ENCODE measurements at places on chromosomes 3 and 15.

DNA sequence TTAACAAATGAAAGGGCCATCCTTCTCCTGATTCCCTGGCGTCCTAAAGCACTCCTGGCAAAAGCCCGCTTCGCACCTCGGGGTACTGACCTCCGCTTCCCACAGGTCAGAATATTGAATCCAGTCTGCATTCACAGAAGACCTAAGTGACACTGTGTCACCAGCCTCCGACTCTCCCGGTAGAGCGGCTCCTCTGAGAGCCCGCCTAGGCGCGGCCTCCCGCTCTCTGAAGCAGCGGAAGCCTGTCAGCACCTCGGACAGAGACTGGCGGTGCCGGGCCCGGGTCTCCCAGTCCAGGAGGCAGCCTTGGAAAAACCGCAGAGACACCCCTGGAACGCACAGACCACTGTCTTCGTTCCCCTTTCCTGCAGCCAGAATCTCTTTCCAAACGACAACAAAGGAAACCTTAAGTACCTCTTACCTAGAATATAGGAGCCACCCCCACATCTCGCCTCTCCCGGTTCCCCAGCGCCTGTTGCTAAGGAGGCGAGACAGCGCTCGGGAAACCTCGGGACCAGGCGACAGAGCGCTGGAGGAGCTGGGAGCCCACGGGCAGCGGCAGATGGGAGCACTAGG, 1.2 kb downstream of the GABRB3 start:
- DNase-seq, result no peak

DNA sequence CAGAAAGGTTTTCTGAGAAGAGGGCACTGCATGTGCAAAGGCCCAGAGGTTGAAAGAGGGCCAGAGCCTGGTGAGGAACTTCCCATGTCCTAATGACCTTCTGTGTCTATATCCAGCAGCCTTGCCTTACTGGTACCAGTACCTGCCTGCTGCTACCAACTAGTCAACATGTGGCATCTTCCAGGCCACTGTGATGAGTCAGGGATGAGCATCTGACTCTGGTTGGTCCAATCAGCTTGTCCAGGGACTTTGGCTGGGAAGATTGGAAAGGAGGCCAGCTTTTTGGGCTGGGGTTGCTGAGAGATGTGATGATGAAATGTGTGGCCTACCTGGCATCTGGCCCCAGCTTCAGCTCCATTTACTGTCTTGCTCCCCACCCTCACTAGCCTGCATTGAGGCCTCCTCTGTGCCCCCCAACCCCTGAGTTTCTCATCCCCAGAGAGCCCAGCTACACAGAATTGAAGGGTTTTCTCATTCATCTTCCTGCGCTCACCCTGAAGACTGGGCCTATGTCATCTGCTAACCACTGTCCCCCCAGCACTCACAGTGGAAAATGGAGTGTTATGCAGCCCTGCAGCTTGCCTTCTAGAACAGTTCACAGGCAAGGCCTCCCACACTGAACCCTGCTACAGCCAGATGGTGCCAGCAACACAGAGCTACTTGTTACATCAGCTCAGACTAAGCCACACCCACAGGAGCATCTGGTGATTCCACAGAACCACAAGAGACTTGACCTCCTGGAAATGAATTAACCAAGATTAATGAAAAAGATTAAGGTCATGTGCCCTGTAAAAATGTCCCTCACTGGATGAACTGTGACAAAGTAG, 1.3 kb upstream of the TWF2 start:
- peak; percentile 82 for DNase-seq

GRCh38 chr3:120344349-120344748, 4.8 kb downstream of the LRRC58 start:
- no peak for DNase-seq

DNA sequence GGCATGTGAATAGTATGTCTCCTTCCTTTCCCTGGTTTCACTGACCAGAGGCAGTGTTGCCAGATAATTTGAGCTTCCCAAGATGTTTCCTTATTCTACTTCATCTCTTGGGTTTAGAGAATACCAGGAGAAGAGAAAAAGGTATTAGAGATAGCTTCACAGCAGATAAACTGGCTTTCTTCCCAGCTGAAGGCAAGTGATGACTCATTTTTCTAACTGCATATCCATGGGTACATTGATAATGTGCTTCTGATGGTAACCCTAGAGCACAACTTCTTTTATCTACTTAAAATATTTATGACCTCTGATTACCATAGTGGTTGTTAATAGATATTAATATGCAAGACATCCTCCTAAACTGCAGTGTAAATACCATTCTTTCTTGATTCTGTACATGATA, 34.6 kb upstream of the CMTM8 start:
- DNase-seq, result no peak

GRCh38 chr3:25903371-25904129, 113.7 kb downstream of the OXSM start:
- DNase-seq, result no peak

DNA sequence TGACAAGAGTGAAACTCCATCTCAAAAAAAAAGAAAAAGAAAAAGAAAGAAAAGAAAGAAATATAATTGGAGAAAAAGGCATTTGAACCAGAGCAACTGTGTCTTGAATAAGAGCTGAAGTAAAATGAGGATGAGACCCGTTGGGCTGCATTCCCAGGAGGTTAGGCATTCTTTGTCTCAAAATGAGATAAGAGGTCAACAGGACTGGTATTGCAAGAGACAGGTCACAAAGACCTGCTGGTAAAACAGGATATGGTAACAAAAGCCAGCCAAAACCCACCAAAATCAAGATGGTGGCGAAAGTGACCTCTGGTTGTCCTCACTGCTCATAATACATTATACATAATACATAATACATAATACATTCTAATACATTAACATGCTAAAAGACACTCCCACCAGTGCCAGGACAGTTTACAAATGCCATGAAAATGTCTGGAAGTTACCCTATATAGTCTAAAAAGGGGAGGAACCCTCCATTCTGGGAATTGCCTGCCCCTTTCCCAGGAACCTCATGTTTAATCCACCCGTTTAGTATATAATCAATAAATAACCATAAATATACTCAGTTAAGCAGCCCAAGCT, 8.6 kb upstream of the TIPIN start:
- DNase-seq, result no peak

DNA sequence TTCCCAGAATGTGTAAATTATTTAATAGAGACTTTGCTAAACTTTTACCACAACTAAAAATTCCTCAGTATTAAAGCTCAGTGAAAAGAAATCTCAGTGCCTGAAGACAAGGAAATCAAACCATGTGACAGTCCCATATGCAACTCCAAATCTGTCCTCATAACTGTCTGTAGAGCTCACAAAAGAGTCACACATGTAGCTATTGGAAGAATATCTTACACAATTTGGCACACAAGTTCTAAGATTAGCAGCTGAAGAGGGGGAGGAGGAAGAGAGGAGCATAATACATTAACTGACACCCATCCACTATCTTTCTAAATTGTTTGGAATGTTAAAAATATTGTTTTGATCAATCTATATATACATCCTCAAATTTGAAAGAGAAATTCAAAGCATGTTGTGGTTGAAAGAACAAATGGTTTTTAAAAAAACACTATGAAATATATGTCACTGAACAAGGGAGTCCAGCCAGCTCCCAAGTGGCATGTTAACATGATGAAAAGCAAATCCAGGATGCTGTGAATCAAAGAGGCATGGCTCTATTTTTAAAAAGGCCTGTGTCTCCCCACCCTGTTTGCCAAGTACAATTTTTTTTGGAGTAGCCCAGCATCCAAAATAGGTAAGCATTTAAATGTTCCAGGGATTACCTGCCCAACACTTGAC, 126.3 kb upstream of the NANOGP8 start:
- no peak for DNase-seq

GRCh38 chr3:133374708-133375402, 25.0 kb upstream of the BFSP2 start:
- DNase-seq, result no peak

- DNase-seq, result no peak
Measured at GRCh38 chr3:121800906-121801305, 34.0 kb downstream of the IQCB1 start.

- DNase-seq, result no peak
Measured at GRCh38 chr3:81277853-81278252, 483.6 kb downstream of the GBE1 start.

DNA sequence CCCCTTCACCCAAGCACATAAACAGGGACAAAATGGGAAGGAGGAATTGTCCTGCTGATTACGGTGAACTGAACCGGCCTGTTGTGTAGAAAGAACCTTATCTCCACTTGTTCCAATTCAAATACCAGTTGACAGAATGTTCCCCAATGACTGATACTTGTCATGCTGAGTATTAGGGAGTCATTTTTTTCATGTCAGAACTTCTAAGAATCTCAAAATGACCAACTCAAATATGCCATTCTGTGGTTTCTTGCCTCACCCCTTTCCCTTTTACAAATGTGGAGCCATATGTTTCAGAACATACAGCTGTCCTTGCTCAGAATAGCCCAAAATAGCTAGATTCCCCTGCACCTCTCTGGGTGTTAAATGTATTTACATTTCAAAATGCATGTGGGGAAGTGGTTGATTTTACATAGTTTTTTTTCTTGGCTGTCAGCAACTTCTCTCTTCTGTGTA, 405.9 kb upstream of the TBL1XR1 start:
- no peak for DNase-seq

DNA sequence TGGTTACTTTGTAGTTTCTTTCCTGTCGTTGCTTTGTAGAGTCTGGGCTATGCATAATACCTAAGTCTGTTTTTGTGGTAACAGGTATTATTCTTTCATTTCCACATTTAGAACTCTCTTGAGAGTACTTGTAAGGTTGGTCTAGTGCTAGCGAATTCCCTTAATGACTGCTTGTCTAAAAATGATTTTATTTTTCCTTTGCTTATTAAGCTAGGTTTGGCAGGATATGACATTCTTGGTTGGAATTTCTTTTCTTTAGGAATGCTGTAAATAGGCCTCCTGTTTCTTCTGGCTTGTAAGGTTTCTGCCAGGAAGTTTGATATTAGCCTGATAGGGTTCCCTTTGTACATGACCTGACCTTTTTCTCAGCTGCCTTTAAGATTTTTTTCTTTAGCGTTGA, 70.1 kb upstream of the SGO1 start:
- no peak for DNase-seq

DNA sequence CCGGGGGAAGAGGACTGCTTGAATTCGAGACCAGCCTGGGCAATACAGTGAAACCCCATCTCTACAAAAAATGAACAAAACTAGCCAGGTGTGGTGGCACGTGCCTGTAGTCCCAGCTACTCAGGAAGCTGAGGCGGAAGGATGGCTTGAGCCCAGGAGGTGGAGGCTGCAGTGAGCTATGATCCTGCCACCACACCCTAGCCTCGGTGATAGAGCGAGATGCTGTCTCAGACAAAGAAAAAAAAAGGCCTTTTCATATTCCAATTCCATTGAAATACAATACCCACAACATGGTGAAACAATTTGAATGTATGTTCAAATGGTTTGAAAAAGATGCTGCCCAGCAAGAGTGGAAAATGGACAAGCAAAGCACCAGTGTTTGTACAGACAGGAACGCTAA, 61.8 kb upstream of the ZNF148 start:
- DNase-seq, result no peak

- DNase-seq, result no peak
Measured at GRCh38 chr3:171183042-171183441, 156.5 kb upstream of the SLC2A2 start.

DNA sequence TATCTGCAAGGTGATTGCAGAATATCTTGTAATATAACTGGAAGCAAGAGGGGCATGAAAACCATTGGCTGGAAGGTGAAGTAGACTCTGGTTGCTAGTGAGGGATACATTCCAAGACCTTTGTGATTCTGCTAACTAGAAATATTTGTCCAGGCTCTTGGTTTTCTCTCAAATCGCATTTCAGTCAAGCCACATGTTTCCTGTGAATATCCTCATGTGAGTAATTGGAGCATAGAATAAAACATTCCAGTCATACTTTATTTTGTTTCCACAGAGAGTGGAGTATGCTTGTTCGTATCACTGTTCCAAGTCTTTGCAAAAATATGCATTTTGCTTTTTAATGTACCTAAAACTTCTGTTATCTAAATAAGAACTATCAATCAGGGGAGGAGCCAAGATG, 850.0 kb downstream of the EPHA3 start:
- no peak for DNase-seq

DNA sequence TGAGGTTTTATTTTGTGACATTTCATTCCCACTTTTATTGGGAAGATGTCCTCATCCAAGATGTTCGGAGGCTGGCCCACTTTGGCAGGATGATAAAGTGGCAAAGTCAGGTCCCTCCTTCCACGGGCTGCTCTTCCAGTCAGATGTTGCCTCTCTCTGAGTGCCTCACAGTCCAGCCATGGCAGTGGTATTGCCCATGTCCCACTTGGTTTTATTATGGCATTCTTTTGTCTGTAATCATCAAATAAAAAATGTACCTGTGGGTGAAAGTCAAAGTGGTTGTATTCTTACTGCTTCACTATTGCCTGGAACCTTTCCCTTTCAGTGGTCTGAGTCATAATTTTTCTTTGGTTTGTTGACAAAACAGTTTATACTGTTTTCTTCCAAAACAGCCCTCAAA, 20.2 kb downstream of the ARNT2 start:
- DNase-seq, result no peak

DNA sequence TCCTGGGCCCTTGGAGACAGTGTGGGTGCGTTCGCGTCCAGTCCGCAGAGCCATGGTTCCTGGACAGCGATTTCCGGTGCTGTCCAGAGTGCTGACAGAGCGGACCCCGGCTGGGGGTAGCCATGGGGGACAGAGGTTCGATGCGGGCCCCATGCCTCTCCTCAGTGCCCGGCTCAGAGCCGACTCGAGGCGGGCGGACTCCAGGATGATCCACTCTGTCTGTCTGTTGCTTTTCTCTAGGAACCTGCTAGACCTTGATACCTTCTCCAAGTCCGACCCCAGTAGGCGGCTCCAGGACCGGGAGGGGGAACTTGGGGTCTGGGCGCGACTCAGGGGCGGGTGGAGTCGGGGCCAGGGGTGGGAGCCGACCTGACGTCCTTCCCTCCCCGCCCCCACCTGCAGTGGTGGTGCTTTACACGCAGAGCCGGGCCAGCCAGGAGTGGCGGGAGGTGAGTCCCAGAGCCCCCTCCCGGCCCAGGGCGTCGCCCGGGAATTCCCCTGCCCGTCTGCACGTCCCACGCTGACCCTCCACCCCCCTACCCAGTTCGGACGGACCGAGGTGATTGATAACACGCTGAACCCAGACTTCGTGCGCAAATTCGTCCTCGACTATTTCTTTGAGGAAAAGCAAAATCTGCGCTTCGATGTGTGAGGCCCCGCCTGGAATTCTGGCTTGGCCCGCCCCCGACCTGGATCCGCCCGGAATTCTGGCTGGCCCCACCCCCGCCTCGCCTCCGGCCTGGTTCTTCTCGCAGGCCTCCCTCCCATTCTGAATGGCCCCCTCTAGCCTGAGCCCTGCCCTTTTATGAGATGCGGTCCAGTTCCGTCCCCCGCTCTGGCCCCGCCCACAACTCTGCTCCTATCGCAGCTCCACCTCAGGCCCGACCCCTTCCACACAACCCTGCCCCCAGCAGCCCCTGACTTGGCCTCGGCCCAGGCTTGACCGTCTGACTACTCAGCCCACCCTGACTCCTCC, 1.0 kb downstream of the CPNE9 start:
- no peak for DNase-seq

- DNase-seq, result no peak
Measured at GRCh38 chr3:146750196-146750595, 145.1 kb upstream of the PLSCR5 start.
